ENCODE measurements at places on chromosomes 4 and X.
A peak's percentile ranks its signal among the peaks of the same experiment; 100 is the strongest.

DNA sequence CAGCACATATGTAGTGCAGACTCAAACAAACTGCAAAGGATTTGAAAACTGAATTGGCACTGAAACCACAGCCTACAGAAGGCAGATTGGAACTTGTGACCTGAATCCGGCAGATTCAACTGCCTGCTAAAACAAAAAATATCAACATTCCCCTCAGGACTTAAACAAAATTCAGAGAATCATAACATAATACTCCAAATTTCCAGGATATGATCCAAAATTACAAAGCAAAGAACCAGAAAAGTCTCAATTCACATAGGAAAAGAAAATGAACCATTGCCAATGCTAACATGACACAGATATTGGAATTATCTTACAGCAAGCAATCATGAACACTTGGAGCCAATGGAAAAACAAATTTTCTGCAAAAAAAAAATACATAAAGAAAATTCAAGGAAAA lies 250.4 kb downstream of the PRDM5 start:
- no peak for DNase-seq

GRCh38 chr4:10741961-10742699 lies 57.6 kb upstream of the CLNK start:
- DNase-seq: no peak

GRCh38 chr4:13907255-13907751 lies 279.8 kb upstream of the BOD1L1 start:
- peak; percentile 48 for DNase-seq

DNA sequence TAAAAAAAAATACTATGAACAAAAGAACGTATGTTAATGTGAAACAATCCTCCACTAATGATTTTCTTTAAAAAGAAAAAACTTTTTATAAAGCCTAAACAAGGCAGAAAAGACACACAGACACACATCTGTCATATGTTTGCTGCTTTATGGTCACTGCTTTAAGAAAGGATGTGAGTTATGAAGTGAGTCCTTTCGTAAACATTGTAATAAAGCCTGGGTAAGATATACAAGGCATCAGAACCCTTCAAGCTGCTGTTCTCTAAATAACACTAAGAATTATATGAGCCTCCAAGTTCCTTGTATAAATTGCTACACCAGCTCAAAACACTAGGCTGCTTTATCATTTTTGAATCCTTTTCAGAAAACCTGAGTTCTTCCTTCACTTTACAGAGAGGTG lies 81.6 kb downstream of the FBXO8 start:
- DNase-seq: no peak

DNA sequence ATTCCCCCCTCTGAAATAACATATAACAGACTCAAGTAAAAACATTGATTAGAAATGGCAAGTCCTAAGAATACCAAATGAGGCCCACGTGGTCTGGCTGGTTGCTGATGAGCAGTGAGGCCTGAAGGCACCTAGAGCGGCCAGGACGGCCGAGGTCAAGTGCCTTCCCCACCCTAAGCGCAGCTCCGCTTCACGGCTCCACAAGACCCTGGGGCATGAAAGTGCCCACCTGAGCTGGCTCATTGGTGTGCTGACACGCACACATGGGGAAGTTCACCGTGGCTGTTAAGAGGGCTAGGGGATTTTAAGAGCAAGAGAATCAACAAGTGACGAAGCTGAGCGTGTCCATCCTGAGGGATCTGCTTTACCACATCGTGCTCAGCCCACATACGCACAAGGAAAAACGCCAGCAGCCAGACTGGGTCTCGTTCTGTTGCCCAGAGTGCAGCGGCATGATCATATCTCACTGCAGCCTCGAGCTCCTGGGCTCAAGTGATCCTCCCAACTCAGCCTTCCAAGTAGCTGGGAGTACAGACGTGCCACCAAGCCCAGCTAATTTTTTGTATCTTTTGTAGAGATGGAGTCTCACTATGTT lies 22.4 kb downstream of the DCTD start:
- DNase-seq: no peak

- no peak for DNase-seq
Measured at GRCh38 chrX:31319586-31319985, 247.7 kb upstream of the FTHL17 start.

DNA sequence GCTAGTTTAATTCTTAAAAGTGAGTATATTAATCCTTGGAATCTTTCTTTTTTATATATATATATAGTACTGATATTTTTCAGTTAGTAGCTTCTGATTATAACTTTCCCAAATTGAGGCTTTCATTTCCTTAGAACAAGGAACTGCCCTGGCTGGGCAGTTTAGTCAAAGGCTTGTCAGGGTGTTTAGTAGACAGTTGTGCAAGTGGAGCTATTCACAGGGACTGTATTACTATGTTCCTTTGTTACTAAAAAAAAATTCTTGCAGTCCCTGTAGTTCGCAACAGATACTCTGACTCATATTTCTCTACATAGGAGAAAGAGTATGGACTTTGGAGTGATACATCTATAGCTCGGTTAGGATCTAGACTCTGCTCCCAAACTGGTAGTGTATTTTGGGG lies 20.8 kb downstream of the USO1 start:
- no peak for DNase-seq

DNA sequence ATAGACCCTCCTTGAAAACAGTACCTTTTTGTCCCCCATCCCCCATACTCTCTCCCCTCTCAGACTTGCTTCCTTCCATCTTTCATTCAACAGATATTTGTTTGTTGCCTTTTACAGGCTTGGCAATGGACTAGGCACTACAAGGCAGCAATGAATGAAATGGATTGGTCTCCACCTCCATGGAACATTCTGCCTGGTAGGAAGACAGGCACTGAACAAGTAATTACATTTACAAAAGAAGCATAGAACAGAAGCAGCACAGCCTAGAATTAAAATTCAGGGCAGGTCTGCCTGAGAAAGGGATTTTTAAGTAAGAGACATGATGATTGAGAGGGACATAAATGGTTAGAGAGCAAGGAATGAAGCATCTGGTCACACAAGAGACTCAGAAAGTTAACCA lies 346.1 kb downstream of the GRXCR1 start:
- DNase-seq: no peak

DNA sequence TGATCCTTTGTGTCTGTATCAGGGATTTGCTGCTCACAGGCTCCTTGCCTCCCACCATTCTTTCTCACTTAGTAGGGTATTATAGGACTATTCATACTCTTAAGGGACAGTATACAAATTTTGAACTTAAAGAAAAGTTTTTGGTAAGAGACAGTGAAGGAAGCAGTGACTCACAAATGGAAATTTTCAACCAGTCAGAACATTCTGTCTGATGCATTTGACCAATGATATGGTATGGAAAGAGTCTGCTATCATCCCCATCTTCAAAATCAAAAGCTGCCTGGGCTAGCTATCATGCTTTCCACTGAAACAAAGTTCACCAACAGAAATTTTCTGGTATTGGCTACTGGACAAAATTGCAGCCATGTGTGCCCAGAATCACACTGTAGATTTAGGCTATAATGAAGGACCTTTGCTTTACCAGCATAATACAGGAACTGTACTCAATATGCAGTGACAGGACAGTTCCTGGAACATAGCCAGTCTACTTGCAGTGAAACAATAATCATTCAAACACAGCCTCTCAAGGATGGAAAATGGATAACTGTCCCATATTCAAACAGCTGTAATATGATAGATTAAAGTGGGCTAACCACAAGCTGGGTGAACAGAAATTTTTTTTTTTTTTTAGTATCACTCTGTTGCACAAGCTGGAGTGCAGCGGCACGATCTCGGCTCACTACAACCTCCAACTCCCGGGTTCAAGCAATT lies 109.0 kb upstream of the ACSL4 start:
- no peak for DNase-seq

GRCh38 chr4:150116506-150116905 lies 38.3 kb downstream of the DCLK2 start:
- DNase-seq: no peak

- DNase-seq: no peak
Measured at GRCh38 chrX:133150730-133151129, 53.8 kb upstream of the USP26 start.

DNA sequence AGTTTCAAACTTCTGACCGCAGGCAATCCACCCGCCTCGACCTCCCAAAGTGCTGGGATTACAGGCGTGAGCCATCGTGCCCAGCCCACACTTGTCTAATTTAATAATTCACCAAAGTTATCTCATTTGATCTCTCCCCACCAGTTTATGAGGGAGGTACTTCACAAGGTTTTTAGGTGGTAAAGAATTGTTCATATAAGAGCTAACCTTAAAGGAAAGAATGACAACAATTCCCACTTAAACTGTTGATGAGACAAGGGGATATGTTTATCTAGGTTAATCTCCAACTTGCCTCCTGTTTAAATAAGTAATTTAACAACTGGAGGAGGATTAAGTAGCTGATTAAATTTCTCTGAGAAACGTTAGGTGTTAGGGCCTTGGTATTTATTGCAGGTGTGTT lies 117.6 kb upstream of the CBLL2 start:
- no peak for DNase-seq

GRCh38 chr4:5709207-5709575 lies 832 bp upstream of the EVC2 start:
- DNase-seq: no peak
